ENCODE measurements at places on chromosomes 2 and 18.

- DNase-seq: no peak
These were observed 32.5 kb downstream of the HS6ST1 start for GRCh38 chr2:128286011-128286721.

DNA sequence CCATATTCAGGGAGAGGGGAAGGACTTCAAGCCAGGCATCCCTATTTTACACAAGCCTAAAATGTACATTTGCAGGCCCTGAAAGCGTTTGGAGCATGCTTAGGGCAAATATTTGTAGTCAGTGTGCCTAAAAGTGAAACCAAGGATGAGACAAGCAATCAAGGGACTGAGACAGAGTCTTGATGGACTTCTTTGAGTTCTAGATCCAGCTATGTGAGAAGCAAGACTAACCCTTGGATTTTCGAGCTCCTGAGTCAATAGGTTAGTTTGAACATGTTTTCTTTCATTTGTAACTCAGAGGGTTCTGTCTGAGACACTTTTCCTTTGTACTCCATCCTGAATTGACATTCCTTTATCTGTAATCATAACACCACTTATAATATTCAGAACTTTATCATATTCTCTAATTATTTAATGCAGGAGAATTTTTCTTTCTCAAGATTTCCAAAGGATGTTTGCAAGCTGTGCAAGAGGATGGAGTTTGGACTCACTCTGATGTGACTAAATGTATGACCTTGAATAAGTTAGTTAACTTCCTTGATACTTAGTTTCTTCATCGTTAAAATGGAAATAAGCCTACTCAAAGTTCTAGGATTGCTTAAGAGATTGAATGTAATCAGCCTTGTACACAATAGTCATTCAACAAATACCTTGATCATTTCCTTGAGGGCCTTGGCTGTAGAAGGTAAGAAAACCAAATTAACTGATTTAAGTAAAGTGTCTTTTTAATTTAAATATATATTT, 1237.8 kb upstream of the ZEB2 start:
- DNase-seq: no peak

- no peak for DNase-seq
These were observed 38.1 kb upstream of the STAT1 start for GRCh38 chr2:191051825-191052778.

- DNase-seq: no peak
These were observed 4.9 kb upstream of the DPYSL5 start for GRCh38 chr2:26843041-26843440.

- no peak for DNase-seq
These were observed 56.8 kb upstream of the TTN start for GRCh38 chr2:178863856-178864620.
